Activated CD4-positive, alpha-beta T cell treated with anti-CD3 and anti-CD28 coated beads, Interleukin-2, Interleukin-6, amounts not matched to agents 100 ng/mL and 50 ng/mL, durations not matched to agents 16 hours and 8 hours (primary cell): ENCODE measurements at places on chromosomes 6 and 20.

DNA sequence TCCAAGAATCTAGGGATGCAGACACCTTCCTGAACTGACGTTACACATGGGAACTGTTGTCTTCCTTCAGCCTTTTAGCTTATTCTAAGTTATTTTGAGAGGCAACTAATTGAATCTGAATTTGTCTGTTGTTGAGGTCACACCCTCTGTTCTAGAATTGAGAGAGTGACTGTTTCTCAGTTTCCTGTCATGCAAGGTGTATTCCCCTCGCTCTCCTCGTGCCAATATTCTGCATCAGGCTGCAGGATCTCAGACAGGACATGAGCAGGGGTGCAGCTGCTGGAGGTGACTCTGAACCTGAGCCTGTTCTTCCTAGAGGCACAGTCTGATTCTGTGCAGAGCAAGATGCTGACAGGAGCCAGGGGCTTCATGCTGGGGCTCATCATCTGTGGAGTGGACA is 52.5 kb downstream of the HLA-DPB1 start:
- DNase-seq = peak; percentile 66

- DNase-seq = no peak
Measured at GRCh38 chr20:1754306-1754705, 96.7 kb upstream of the SIRPG start.

- no peak for DNase-seq
Measured at GRCh38 chr6:165178056-165178455, 131.3 kb downstream of the C6orf118 start.

- DNase-seq = peak; percentile 46
Measured at GRCh38 chr20:10469599-10469998, 34.5 kb downstream of the SLX4IP start.

GRCh38 chr6:136192902-136193301 is 57.2 kb downstream of the MTFR2 start:
- no peak for DNase-seq

- DNase-seq = no peak
Measured at GRCh38 chr20:50550531-50550930, 40.3 kb downstream of the PTPN1 start.

GRCh38 chr6:3227363-3228045 is at the start of gene TUBB2B:
TSS of gene TUBB2B (minus strand) at chr6:3227653. CDS start at chr6:3227543, 110 bp downstream.
- no peak for DNase-seq

DNA sequence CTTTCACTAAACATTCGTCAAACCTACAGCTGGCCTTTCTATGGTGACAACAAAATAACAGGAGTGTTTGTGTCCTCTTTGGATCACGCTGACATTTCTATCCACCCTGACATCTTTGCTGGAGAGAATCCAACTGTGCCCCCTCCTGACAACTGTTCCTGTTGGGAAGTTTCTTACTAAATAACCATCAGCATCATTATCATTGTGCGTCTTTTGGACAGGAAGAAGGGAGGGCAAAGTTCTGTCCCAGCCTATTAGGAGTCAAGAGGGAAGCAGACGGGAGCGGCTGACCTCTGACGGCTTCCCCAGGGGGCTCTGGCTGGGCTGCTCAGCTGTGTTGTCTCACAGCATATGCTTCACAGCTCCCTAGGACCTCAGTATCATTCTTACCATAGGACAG is 195.9 kb upstream of the SULF2 start:
- DNase-seq = no peak

DNA sequence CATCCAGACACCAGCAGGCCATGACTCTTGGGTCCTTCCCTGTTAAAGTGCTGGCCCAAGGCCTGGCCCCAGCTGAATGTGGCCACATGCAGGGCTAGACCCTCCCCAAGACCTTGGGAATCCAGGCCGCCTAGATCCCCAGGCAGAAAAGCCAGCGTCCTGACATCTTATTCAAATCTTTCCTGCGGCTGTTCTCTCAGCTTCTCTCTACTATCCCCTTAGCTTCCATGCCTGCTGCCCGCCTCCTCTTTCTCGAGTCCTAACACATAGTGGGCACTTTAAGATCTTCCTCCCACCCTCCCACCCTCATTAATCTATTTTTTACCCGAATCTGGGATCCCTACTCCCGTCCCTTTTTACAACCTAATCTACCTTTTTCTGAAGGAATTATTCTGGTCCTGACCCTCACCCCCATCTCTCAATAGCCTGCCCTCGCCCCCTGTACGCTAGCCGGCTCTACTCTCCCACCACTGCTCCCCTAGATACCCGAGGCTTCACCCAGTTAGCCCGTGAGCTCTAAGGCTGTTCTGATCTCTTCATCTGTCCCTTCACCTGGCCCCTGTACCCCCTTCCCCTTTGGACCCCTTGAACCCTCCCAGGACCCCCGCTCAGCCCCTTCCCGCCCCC is at the start of gene CCHCR1:
Gene CCHCR1, minus strand, starts transcription at position 290 of the 627 bp plus-strand sequence. Its CDS starts 202 bp downstream, at position 88.
- DNase-seq = no peak

- DNase-seq = no peak
Measured at GRCh38 chr20:32518593-32519380, 66.3 kb downstream of the NOL4L start.

- DNase-seq = peak; percentile 36
Measured at GRCh38 chr6:31794294-31794865, 1.2 kb downstream of the VARS1 start.

DNA sequence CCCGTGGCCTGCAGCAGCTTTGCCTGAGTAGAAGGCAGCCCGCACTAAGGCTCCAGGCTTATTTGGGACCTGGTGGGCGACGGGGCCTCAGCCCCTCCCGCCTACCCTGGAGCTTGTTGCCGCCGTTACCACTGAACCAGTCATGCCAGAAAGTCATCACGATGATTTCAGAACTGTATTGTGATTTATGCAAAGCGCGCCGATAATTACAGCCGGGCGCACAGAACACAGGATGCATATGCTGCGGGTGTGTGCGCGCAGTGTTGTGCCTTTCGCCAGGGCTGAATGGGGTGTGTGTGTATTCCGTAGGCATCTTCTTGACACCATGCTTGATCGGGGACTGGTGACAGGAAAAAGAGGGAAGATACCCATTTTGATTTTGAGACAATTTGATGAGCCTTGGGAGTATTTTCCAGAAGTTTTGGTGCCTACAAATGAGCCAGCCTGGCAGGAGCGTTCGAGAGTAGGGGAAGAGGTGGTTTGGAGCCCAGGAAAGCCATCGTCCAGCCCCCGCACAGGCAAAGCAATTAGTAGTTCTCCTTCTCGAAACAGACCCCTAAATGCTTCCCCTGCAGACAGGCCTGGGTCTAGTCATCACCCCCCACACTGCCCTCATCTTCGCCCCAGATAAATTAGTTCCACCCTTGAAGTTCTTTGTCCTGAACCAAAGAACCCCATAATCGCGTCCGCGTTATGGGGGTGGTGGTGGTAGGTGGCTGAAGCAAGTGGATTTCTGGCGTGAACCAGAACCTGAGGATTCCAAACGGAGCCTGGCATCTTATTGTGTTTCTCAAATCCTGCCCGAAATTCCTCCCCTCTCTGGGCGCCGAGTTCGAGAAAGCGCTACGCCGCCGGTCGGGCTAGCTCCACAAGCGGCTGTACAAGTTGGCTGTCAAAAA is 1.9 kb upstream of the NR2E1 start:
- no peak for DNase-seq

- no peak for DNase-seq
Measured at GRCh38 chr6:74585753-74586152, 620.1 kb downstream of the COL12A1 start.

GRCh38 chr20:22293886-22294285 is 290.5 kb downstream of the FOXA2 start:
- DNase-seq = no peak

- no peak for DNase-seq
Measured at GRCh38 chr6:158049055-158050028, 67.7 kb downstream of the SYNJ2 start.

GRCh38 chr6:156595476-156595875 is 181.7 kb upstream of the ARID1B start:
- no peak for DNase-seq

GRCh38 chr20:39356908-39357307 is 394.8 kb downstream of the DHX35 start:
- DNase-seq = no peak

- peak; percentile 69 for DNase-seq
Measured at GRCh38 chr6:1604158-1605003, 5.3 kb upstream of the FOXC1 start.

- DNase-seq = peak; percentile 20
Measured at GRCh38 chr6:158991017-158991723, 8.8 kb downstream of the RSPH3 start.

GRCh38 chr6:130858054-130858453 is 30.8 kb downstream of the SMLR1 start:
- no peak for DNase-seq

DNA sequence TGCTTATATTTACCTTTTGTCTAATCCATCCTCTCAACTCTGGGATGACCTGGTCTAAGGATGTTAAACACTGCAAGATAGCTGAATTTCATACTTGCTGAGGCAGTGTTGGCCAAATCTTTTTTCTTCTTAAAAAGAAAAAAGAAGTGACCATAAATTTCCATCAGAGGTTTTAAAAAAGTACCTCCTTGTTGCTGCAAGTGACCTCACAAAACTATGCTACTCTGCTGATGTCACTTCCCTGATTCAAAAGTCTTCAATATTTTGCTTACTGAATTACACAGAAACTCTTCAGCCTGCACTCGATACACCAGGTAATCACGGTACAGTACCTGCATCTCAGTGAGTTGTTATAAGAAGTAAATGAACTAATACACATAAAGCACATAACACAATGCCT is 107.2 kb upstream of the PRDM1 start:
- no peak for DNase-seq

- DNase-seq = no peak
Measured at GRCh38 chr20:40663304-40663790, 25.7 kb downstream of the MAFB start.

DNA sequence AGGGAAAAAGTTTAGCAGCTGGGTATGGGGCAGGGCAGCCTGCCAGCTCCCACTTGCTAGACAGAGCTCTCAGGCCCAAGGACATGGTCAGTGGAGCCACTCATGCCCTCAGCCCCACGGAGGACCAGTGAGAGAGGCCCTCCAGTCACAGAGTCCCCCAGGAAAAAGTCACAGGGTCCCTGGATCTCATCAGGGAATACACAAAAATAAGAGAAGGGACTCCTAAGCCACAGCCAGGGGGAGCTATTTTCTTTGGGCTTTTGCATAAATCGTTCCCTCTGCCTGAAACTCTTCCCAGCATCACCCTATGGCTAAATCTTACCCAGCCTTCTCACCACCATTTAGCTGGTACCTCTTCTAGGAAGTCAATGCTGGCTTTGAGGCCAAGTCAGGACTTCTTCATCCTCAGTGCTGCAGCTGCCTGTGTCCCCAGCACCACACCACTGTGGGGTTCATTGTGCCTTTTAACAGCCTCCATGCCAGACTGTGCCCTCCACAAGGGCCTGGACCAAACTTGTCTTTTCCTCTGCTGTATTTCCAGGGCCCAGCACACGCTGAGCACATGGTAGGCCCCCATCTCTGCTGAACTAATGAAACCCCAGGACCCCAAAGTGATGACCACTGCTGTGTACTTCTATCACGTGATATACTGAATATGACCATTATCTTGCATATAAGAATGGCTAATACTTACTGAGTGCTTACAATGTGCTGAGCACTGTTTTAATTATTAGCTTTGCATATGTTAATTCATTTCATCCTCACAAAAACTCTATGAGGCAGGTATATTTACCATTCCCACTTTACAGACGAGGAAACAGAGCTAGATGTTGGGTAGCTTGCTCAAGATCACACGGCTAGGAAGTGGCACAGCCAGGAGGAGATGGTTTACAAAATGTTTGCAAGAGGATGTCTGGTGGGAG is 2.0 kb downstream of the ZNF335 start:
- peak; percentile 32 for DNase-seq

GRCh38 chr6:151142676-151143075 is 97.1 kb upstream of the AKAP12 start:
- no peak for DNase-seq

DNA sequence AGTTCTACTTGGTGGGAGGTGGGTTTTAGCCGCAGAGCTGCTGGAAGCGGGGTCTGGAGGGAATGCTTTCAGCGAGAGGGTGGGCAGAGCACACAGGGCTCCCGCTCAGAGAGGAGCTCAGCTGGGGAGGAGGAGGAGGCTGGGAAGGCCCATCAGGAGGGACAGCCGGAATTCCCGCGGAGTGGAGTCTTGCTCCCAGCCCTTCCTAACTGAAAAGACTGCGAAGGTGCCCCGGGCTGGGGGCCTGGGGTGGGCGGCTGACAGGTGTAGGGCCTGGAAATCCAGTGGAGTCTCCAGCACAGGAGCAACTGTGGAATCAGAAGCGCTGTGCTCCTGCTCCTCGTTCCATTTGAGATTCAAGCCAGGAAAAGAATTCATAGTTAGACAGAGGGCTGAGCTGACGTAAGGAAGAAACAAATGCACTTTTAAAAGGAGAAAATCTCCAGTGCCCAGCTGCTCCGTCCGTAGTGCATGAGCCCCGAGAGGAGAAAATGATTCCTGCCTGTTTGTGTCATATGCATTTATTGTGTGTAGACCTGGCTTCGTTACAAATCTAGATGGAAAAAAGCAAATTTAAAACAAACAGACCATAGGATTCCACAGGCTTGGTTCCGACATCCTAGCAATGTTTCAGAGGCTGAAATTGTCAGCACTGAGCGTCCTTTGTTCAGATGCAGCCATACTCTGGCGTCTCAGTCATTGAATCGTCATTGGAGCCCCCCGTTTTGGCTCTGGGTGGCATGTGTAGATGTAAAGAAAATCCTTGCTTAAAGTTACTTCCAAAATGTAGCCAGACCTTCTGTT is 197.7 kb downstream of the SMOC2 start:
- no peak for DNase-seq

GRCh38 chr6:90947184-90948064 is 360.6 kb upstream of the MAP3K7 start:
- no peak for DNase-seq

DNA sequence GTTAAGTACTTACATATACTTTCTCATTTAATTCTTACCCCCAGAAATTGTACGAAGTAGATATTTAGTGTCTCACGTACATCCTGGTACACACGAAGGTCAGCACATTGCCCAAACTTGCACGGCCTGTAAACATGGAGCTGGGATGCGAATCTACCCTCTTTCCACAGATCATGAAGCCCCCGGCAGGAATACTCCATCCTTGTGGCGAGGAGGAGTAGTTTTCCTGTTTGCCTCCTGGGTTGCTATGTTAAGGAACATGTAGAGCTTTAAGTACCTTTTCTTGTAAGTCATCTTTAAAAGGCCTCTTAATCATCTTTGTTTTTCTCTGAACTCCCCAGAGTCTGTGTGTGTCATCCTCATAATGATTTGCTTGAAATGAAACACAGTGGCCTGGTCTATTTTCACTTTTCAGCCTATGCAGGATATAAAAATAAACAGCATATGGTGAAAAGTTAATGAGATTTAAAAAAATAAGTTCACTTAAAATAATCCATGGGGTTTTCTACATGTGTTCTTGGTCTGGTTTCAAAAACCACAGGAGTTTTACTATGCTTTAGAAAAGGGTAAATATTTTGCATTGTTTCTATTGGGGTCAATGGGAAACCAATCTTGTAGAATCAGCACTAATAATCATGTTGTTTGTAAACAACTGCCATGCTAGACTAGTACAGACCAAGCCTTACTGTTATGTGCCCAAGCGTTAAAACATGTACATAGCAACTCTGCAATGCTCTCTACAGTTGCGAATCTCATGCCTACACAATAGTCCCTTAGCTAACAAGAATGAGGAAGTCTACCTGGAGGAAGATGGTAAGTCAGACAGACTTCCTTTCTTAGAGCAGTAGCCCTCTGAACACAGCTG is 9.3 kb upstream of the ARID1B start:
- no peak for DNase-seq

- DNase-seq = no peak
Measured at GRCh38 chr20:57761413-57761734, 51.6 kb upstream of the PMEPA1 start.

GRCh38 chr20:33602826-33603590 is 59.1 kb upstream of the C20orf144 start:
- peak; percentile 46 for DNase-seq
